Midbrain (tissue), 1 donor: ENCODE measurements at places on chromosomes 3 and 15.

DNA sequence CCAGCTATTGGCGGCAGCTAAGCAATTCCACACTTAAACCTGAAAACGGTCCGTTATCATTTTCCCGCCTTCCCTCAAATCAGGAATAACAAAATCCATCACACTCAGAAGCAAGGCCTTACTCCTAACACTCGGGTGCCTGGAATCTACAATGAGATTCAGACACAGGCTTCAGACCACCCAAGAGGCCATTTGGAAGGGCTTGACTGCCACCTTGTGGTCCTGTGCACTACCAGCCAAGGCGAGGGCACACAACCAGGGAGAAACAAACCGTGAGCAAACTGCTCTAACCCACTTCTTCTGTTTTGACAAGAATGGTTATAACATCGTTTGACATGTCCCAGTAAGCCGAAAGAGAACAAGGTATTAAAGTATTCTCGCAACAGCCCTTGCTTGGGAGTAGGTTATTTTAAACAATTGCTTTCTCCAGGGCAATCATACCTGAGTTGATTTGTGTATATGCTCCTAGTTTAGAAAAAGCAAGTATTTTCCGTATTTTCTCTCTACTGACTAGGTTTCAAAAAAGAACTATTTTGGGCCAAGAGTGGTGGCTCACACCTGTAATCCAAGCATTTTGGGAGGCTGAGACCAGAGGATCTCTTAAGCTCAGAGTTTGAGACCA, 40.1 kb upstream of the TAFA4 start:
- peak; percentile 74 for DNase-seq

- DNase-seq, result no peak
Measured at GRCh38 chr3:12508291-12508700, 24.0 kb downstream of the TSEN2 start.

GRCh38 chr3:9947025-9947995, 4.9 kb downstream of the PRRT3 start:
- DNase-seq, result peak; percentile 62

DNA sequence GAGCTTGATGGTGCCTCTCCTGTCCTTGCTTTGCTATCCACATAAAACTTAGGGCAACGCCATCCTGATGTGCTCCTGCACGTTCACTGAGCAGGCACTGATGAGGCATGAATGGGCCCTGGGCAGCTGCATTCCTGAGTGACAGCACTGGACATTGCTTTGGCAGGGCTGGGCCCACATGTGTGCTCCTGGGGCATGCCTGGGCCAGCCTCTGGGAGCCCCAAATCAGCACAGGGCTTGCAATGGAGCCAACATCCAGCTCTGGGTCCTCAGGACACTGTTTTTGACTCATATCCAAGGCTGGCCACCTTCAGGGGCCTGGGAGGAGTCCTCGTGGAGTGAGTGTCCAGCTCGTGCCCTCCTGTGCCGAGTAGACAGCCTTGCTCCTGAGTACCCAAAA, 5.9 kb upstream of the TKT start:
- DNase-seq, result no peak

- no peak for DNase-seq
Measured at GRCh38 chr15:68698708-68699107, 119.9 kb downstream of the CORO2B start.

- no peak for DNase-seq
Measured at GRCh38 chr3:154851644-154852043, 228.5 kb upstream of the MME start.

DNA sequence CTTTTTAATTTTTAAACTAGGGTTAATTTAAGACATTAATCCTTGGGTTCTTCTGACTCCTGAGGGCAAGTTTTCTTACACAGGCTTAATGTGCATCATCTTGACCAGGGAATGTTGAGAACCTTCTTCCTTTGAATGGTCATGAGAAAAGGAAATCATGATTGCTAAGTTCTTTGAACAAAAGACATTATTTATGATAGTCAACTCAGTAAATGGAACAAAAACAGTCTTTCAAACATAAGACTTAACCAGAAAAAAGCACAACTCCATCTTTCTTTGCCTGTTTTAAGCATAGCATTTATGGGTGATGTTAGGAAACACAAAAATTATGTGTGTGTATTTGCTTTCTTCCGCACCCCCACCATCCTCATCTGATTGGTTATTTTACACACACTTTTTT, 5.4 kb downstream of the TLNRD1 start:
- DNase-seq, result no peak

- DNase-seq, result no peak
Measured at GRCh38 chr3:190494907-190495306, 19.0 kb upstream of the IL1RAP start.

GRCh38 chr3:17003457-17003856, 118.7 kb downstream of the PLCL2 start:
- no peak for DNase-seq

GRCh38 chr3:57029924-57030323, 30.5 kb upstream of the SPATA12 start:
- no peak for DNase-seq

DNA sequence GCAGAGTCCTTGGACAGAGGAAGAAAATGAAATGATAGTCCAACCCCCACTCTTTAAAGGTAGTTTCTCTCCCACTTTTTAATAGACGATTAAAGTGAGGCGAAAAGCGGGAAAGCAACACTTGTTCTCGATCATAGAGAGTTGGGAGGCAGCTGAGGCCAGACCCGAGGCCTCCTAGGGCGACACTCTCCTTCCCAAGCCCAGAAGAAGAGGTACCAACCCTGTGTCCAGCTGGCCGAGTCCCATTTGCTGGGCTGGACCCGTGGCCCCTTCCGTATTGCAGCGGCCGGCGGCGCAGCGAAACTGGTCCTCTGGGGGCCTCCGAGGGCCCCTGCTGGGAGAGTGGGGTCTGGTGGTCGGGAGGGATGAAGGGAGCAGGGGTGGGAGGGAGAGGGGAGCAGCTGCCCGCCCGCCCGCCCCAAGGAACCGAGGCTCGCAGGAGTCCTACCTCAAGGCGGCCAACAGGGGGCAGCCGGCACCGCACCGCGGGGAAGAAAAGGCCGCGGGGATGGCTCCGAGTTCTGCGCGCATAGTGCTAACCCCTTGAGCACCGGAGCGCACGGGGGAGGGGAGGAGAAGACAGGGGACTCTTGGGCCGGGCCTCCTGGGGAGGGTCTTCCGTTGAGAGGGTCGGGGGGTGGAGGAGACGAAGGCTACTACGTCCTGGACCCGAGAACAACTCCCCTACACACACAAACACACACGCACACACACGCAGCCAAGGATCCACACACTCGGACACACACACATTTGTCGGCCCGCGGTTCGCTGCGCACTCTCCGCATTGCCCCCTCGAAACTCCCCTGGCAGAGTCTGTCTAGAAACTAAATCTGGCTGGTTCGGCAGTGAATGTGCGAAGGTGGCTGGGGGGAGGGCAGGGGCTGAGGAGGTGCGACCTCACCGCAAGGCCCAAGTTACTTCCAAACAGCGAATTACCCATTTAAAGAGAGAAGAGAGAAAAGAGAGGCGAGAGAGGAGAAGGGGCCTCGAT, 2.0 kb downstream of the WNT5A start:
- peak; percentile 81 for DNase-seq

- DNase-seq, result no peak
Measured at GRCh38 chr3:112805126-112805525, 41.5 kb downstream of the CD200R1L start.

- no peak for DNase-seq
Measured at GRCh38 chr3:112395181-112395895, 62.4 kb downstream of the CD200 start.

GRCh38 chr3:114363554-114364202, 69.8 kb downstream of the TIGIT start:
- peak; percentile 25 for DNase-seq

GRCh38 chr3:126870608-126871210, 112.2 kb upstream of the PLXNA1 start:
- DNase-seq, result no peak

DNA sequence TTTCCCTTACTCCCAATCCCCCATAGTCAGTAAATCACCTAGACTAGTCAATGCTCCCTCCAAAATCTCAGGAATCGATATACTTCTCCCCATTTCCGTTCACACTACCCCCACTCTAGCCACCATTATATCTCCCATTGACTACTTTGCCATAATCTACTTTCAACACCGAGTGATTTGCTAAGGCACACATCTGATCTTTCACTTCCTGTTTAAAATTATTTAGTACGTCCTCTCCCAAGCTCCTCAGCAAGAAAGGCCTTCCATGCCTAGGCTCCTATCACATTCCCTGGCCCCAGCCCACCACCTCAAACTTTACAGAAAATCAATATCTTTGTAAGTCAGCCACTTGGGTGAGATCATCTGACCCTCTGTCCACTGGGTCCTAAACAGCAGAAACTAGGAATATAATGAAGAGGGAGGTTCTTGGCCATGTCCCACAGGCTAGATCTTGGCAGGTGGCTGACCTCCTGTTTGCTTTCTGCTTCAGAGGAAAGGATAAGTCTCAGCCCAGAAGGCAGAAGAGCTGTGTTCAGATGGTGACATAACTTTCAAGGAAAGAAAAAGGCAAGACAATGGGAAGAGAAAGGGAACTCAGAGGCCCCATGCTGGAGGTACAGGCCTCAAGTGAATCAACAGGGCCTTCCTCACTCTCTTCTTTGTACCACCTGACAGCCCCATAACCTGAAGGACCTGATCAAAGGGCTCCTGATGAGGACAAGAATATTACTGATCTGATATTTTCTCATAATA, 103.0 kb downstream of the RPL22L1 start:
- no peak for DNase-seq

- no peak for DNase-seq
Measured at GRCh38 chr15:90497376-90497775, 32.3 kb upstream of the CRTC3 start.

GRCh38 chr15:99914723-99915122, 181.5 kb upstream of the LYSMD4 start:
- no peak for DNase-seq

DNA sequence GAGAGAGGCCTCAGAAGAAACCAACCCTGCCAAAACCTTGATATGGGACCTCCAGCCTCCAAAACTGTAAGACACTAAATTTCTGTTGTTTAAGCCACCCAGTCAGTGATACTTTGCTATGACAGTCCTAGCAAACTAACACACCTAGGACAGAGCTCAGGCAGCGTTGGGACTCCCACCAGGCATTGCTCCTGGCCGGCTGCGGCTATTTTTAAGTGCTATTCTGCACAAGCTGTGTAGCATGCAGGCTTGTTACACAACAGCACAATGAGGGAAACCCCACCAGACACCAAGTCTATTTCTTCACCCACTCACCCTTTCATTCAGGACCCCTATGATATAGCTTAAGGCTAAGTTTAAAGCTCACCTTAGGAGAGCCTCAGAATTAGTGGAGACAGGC, 47.0 kb upstream of the GNB5 start:
- no peak for DNase-seq

- DNase-seq, result no peak
Measured at GRCh38 chr15:46660096-46660842, 1025.4 kb downstream of the SQOR start.

- no peak for DNase-seq
Measured at GRCh38 chr3:23826382-23827064, 20.8 kb downstream of the UBE2E1 start.

DNA sequence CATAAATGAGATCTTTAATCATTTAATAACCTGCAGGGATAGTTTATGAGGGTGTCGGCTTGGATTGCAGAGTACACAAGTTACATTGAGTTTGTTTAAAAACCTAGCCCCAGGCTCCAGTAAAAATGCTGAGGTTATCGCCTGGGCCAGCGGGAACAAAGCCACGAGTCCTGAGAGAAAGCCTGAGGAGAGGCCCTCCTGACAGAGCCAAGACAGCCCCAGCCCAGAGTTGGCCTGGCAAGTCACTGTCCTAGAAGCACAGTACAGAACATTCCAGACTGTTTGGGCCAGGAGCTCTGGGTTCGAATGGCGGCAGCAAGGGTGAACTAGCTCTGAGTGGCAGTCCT, 32.4 kb downstream of the SEC61A1 start:
- DNase-seq, result no peak

GRCh38 chr3:158663246-158663645, 9.2 kb downstream of the LXN start:
- no peak for DNase-seq

- DNase-seq, result no peak
Measured at GRCh38 chr15:49460411-49460941, 37.4 kb downstream of the FGF7 start.

DNA sequence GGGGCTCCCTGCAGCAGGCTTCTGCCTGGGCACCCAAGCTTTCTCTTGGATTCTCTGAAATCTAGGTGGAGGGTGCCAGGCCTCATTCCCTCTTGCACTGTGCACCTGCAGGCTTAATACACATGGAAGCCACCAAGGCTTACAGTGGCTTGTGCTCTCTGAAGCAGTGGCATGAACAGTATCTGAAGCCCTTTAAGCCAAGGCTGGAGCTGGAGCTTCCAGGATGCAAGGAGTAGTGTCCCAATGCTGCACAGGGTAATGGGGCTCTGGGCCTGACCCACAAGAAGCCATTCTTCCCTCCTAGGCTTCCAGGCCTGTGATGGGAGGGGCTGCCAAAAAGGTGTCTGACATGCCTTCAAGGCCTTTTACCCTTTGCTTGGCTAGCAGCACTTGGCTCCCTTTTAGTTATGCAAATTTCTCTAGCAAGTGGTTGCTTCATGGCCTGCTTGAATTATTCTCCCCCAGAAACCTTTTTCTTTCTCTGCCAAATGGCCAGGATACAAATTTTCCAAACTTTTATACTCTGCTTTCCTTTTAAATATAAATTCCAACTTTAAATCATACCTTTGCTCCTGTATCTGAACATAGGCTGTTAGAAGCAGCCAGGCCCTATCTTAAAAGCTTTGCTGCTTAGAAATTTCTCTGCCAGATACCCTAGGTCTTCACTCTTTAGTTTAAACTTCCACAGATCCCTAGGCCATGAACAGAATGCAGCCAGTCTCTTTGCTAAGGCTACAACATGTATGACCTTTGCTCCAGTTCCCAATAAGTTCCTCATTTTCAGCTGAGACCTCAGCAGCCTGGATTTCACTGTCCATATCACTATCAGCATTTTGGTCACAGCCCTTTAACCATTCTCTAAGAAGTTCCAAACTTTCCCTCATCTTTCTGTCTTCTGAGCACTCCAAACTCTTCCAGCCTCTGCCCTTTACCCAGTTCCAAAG, 201.1 kb upstream of the LRRFIP2 start:
- DNase-seq, result no peak

GRCh38 chr15:75823860-75824613, 19.2 kb upstream of the UBE2Q2 start:
- no peak for DNase-seq

DNA sequence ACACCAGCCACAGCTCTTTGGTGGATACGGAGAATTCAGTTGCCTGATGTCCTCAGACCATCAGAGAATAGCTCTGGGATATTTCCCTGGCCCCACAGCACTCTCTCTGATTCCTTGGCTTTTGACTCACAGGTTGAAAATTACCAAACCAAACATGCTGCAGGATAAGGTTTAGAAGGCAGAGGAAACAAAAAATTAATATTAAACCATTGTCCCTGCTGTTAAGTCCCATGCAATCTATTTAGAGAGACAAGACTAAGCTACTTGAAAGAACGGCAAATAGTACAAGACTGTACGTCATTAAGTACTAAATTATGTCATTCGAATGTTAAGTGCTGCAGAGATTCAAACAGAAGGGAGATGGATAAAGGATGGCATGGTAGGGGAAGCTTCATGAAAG, 501.4 kb downstream of the MECOM start:
- DNase-seq, result no peak
